ENCODE measurements at places on chromosomes 12 and 14. TPM values are rescaled to one million over a fixed set of nuclear protein-coding genes. Genes with fewer than 3 reads are reported as not detected.

The BCL2L14 gene
- total RNA-seq, result 0.06 TPM

The SLCO1B1 gene
- not detected for total RNA-seq

The CLEC9A gene
- not detected for total RNA-seq

The HOXC6 gene
- total RNA-seq, result not detected

The TDRD9 gene
- 0.26 TPM for total RNA-seq

The SPX gene
- 0.25 TPM for total RNA-seq

All from aortic smooth muscle cell (primary cell).